Activated CD4-positive, alpha-beta T cell treated with anti-CD3 and anti-CD28 coated beads, Interleukin-2, Interleukin-4, amounts not matched to agents 100 ng/mL and 50 ng/mL, durations not matched to agents 16 hours and 8 hours (primary cell): ENCODE measurements at places on chromosomes 6 and 20.

DNA sequence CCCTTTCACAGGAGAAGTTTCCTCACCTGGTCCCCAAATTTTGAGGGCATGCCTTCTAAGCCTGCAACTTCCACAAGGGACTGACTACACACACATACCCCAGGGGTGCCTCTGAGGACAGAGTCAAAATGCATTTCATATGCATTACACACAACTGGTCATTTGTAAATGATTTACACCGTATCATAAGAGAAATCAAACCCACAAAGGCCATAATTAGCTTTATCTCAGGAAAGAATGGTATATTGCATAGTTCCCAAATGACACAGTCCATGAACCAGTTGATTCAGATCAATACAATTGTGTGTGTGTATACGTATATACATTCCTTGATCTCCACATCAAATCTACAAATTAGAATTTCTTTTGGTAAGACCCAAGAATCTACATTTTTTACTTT, 203.3 kb upstream of the PRDM1 start:
- no peak for DNase-seq

DNA sequence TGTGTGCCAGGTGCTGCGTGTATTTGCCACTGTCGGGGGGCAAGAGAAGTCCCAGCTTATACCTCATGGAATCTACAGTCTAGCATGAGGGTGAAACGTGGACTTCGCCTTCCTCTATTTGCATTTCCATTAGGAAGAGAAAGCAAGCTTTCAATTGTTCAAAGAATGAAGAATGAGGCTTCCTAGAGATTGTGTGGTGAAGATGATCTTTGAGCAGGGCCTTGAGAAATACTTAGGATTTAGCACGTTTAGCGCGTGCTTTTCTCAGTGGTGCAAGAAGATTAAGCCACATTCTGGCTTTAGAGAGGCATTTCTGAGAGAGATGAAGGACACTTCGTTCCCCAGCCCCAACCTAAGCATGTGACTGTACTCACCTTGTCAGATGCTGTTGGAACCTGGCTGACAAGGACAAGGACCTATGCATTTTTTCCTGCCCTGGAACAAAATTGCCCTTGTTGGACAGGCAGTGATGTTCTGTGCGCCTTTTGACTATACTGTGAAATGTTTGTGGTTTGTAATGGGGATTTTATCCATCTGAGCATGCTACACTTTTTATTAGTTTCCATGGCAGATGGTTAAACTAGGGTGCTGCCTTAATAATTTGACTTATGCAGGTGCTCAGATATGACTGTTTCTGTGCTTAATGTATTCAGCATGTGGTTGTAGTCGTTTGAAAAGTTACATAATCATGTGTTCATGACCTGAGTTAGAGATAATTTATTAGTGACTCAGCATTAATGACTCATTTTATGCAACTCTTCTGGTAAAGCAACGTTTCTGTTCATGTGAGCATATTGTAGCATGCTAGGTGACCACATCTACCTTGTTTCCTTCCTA, 10.7 kb downstream of the TULP4 start:
- DNase-seq: peak; percentile 24

- peak; percentile 76 for DNase-seq
These were observed 107.4 kb upstream of the TAB2 start for GRCh38 chr6:149209871-149210775.

GRCh38 chr6:130708338-130708737, 118.9 kb upstream of the SMLR1 start:
- no peak for DNase-seq

GRCh38 chr6:56699066-56699654, 56.5 kb upstream of the DST start:
- DNase-seq: peak; percentile 4

DNA sequence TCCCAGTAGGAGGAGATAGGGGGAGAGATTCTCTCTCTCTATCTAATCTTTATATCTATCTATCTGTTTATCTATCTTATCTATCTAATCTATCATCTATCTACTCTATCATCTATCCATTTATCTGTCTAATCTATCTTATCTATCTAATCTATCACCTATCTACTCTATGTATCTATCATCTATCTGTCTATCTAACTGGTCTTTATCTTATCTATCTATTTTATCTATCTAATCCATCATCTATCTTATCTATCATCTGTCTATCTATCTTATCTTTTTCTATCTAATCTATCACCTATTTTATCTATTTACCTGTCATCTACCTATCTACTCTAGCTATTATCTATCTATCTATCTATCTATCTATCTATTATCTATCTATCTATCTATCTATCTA, 109.4 kb downstream of the FNDC1 start:
- no peak for DNase-seq

DNA sequence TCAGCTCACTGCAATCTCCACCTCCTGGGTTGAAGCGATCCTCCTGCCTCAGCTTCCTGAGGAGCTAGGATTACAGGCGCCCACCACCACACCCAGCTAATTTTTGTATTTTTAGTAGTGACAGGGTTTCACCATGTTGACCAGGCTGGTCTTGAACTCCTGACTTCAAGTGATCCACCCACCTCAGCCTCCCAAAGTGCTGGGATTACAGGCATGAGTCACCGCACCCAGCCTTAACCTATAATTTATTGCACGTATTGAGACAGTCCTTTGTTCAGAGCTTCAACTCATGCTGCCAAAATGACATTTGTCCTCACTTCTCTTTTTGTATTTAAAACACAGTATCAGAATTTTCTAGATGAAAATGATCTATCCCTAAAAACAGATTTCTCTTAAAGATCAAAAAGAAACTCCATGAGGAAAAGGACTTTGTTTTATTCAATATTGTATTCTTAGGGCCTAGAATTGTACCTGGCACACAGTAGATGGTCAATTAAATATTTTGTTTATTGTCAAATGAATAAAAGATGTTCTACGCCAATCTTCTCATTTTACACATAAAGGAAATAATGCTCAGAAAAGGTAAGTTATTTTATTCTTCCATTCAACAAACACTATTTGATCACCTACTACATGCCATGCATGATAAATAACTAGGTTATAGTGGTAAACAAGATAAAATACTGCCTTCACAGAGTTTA, 10.8 kb downstream of the SERAC1 start:
- DNase-seq: no peak

DNA sequence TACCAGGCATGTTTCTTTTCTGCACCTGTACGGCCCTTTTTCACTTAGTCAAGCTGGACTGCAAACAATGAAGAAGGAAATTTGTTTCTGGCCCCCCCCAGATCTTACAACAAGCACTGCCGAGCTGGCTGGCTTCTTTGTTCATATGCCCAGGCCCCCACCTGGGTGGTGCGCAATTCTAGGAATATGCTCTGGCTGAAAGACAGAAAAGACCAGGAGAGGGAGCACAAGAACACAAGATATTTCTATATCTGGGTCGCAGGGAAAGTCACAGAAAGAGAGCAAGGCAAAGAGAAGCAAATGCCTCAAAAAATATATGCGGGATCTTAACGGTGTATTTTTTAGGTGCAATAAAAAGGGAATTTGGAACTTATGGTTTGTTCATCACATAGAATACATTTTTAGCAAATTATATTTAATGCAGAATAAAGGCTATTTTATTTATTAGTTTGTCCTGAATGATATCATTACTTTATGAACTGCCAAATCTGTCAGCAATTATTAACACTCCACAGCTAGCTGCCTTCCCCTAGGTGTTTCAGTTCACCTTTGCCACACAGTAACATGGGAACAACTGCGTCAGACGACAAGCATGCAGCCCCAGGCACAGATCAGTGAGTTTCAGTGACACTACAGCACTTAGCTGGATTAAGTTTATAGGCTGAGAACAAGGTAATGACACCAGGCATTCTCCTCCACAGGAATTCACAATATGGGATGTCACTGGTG, 76.5 kb downstream of the GJA10 start:
- peak; percentile 38 for DNase-seq

- DNase-seq: no peak
These were observed 155.2 kb upstream of the DTNBP1 start for GRCh38 chr6:15818044-15818443.

GRCh38 chr6:36755435-36756348, 58.1 kb downstream of the RAB44 start:
- DNase-seq: peak; percentile 95
